ENCODE measurements at places on chromosomes 6 and 20.

- DNase-seq = no peak
These were observed 168.3 kb upstream of the STMND1 start for GRCh38 chr6:16933532-16933931.

DNA sequence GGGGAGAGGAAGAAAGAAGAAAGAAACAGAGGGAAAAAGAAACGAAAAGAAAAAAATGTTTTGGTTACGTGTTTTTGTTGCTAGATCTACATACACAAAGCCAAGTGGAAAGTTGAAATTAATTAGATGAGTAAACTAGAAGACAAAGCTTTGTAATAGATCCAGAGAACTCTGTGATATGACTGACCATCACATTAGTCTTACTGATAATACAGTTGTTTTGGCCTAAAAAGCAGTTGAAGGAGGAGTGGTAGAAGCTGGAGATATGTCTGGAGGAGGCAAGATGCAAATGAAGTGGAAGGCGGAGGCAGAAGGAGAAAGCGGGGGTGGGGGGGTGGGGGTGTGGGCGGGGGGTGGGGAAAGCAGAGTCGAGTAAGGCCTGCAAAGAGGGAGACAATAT lies 500.1 kb upstream of the ID4 start:
- no peak for DNase-seq

DNA sequence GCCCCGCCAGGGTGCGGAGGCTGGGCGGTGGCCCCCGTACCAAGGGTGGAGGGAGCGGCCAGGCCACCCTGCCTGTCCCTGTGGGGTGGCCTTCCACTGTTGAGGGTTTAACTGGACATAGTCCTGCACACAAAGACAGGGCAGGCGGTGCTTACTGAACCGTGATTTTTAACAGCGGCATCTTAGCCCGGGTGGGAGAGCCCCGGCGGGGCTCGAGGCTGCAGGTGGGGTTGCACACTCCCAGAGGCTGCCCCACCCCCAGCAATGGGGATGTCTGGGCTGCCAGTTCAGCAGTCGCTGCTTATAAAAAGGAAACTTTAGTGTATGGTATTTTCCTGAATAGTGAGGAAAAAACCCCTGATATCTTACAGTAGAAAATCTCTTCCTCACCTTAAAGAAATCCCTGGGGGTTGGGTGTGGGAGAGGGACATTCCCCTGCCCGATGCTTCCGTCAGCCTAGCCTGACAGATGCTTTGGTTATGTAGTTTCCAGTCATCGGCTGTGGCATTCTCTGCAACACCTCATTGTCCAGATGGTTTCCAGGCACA lies 79.4 kb downstream of the IRF4 start:
- no peak for DNase-seq

DNA sequence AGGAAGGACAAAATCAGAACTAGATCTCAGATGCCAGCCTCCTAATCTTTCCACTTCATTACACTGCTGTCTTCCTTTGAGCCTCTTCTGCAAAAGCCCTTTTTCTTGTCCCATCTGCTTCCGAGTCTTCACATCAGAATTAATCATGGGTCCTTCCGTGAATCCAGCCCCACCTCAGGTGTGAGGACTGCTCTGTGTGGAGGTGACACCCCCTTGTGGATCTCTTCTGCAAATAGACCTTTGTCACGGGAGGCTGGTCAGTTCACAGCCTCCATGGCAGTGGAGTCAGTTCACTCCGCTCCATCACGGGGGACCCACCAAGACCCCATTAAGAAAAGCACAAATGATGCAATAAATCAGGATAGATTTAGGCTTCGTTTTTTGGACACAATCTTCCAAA lies 171.1 kb downstream of the ADAT2 start:
- no peak for DNase-seq

GRCh38 chr6:166678426-166678825 lies 51.4 kb upstream of the RPS6KA2 start:
- no peak for DNase-seq

DNA sequence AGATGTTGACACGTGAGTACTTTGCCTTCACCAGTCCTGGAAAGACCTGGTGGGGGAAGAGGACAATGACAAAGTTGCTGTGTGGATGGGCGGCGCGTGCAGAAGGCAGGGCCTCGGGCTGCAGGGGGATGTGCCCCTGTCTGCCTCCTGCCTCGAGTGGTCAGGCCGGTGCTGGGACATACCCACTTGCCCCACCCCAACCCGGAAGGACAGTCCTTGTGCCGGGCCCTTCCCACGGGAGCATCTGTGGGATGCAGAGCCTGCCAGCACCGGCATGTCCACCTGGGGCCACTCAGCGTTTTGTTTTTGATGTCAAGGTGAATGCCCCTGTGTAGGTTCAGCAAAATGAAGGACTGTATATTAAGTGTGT lies 60.5 kb upstream of the BHLHE23 start:
- no peak for DNase-seq

GRCh38 chr20:54199721-54200176 lies 8.1 kb upstream of the PFDN4 start:
- peak; percentile 72 for DNase-seq

DNA sequence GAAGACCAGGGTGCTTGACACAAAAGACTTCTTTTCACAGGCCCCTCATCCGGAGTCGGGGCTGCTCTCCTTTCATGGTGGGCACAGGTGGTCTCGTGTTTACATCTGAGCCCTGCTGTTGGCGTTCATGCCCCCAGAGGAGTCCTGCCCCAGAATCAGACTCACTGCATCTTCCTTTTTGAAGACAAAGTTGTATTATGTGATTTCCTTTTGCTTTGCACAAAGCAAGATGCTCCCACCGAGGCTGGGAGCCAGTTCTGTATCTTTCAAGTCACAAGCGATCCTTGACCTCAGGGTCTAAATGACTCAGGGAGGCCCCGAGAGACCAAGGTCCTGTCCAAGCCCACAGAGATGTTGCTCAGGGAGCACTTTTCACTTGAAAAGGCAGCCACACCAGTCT lies 330.5 kb downstream of the THBS2 start:
- DNase-seq = no peak

DNA sequence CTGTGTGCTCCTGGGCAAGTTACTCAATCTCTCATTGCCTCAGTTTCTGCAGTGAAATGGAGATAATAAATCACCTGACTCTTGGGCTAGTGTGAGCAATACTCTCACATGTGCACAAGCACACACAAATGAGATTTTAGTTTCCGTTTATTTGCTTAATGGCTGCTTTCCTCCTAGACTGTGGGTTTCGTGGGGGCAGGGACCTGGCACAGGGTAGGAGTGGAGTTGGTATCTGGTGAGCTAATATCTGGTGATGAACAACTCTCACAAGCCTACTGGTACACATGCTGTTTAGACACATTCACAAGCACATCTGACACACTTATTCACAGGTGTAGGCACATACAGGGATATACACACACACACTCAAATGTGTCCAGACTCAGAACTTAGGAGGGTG lies 73.8 kb downstream of the TOX2 start:
- DNase-seq = no peak

GRCh38 chr6:10205892-10206291 lies 209.0 kb downstream of the TFAP2A start:
- DNase-seq = no peak

GRCh38 chr6:53734473-53735299 lies 60.1 kb upstream of the LRRC1 start:
- DNase-seq = no peak

DNA sequence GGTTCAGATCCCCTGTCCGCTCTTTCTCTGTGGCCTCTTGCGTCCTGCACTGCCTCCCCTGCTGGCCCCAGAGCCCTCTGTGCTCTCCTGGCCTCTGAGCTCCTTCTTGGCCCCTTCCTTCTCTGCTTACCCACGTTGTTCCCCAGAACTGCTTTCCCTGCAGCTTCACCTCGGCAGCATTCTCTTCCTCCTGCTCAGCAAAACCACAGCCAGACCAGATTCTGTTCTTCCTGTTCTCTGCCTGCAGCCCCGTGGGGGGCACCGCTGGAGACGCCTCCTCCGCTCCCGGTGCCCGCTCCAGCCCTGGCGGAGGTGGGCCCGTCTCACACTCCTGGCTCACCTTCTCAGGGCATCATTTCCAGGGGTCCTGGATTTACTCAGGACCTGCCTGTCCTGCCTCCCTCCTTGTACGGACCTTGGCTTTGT lies 59.7 kb downstream of the TCP11 start:
- DNase-seq = peak; percentile 26

DNA sequence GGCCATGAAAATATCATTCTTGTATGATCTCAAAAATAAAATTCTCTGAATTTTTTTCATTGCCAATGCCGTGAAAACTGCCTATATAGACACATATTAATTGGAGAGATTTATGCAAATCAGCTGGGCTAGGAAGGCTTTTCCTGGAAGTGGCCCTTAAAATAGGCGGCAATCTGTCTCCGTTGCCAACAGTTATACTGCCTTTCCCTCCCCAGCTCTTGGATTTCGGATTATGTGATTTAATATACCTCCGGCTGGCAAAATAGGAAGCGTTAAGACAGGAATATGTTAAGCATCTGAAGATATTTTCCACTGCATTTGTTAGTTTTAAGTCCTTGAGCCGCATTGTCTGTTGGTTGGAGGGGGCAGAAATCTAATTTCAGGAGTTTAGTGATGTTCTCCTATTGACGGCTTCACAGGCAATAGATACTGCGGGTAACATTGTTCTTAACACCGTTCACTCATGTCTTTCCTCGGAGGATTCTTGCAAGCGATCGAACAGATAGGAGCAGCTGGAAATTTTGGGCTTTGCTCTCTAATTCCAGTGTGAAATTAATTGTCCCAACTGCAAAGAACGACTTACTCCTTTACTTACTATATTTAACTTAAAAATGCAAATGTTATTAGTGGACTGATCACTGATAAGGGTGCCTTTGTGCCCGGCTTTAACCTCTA lies 113.3 kb downstream of the LINC00237 start:
- DNase-seq = no peak

- DNase-seq = no peak
These were observed 56.5 kb upstream of the FUT9 start for GRCh38 chr6:95959261-95959660.

GRCh38 chr20:54661880-54662465 lies 186.6 kb downstream of the DOK5 start:
- DNase-seq = no peak

DNA sequence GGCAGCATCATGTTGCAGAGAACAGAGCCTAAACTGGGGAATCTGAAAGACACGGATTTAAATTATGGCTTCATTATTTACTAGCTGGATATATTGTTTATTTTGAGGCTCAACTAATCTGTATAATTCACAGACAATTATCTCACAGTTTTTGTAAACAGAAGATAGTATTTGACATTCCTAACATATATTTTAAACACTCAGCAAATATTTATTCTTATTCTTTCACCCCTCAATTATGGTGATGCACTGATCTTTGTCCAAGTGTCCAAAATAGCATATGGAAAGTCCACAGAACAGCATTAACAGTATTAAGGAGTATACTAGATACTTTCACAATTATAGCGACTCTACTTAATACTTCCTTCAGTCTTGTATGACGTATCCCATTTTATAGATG lies 257.0 kb downstream of the ADGRG6 start:
- no peak for DNase-seq

GRCh38 chr6:88539295-88539764 lies 373.2 kb upstream of the CNR1 start:
- no peak for DNase-seq
